ENCODE measurements at places on chromosomes 16 and 17. TPM values are rescaled to one million over a fixed set of nuclear protein-coding genes. Genes with fewer than 3 reads are reported as not detected.
A peak's percentile ranks its signal among the peaks of the same experiment; 100 is the strongest.

Gene MYL4
- not detected for total RNA-seq

Gene IL21R
- 0.34 TPM for total RNA-seq

Gene TBX2
- 25.9 TPM for total RNA-seq

Gene MEIOB
- total RNA-seq: 1.2 TPM

Gene TP53TG3C
- not detected for total RNA-seq

Gene CDRT15
- not detected for total RNA-seq

Gene DBNDD1
- total RNA-seq: 1.3 TPM

Gene METRN
- total RNA-seq: 48.2 TPM

Gene ZACN
- total RNA-seq: not detected

Gene FZD2
- total RNA-seq: 203 TPM

Gene TERB1
- total RNA-seq: 0.18 TPM

Gene C16orf54
- total RNA-seq: not detected

Gene USP6
- total RNA-seq: 0.16 TPM

- H3K4me1 ChIP-seq: peaks cover 9% of the 10 kb centered on the region
- no peak overlapping the region for H3K27ac ChIP-seq
- no peak for DNase-seq
- peaks cover 13% of the 10 kb centered on the region for H3K36me3 ChIP-seq
- no peaks in the 10 kb centered on the region for H3K27me3 ChIP-seq
Observed at GRCh38 chr17:63390090-63390489, 56.0 kb downstream of the CYB561 start.

DNA sequence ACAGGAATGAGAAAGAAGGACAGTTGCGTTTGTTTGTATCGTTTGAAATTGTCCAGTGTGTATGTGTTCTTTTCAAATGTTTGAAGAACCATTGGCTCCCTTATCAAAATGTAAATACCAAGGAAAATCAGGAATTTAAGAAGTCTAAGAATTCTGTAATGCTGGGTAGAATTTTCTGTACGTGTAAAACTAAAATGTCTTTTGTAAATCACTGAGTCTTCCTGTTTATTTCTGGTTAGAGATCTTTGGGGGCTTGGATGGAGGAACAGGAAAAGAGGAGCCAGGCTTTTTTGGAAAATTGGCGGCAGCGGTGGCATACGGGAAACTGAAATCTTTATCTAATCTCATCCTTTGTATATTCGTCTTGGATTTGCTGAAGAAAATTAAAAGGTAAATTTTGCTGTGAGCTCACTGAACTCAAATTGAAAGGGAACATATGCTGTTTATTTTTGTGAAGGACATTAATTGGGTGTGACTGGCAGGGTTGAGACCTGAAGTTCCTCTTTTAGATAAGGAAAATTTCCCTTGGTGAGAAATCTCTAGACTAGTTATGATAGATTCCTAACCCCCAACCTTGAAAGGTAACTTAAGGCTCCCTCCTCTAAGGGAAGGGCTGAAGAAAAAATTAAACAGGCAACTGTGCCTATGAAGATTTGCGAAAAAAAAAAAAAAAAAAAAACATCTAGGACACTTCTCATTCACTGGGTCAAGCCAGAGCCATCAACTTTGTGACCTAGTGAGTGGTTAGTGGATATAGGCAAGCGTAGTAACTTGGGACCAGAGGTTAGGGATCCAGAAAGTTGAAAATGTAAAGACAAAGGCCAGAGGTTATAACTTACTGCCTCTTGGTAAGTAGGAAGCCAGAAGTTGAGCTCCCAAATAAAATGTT is 10.8 kb downstream of the TAT start:
- H3K36me3 ChIP-seq: no peaks in the 10 kb centered on the region
- peak overlapping the region; percentile 90 for H3K4me3 ChIP-seq
- H3K4me1 ChIP-seq: peaks cover 9% of the 10 kb centered on the region
- peaks cover 38% of the 10 kb centered on the region for H3K27me3 ChIP-seq
- no peak overlapping the region for H3K27ac ChIP-seq
- DNase-seq: no peak

- peak overlapping the region; percentile 94 for H3K27ac ChIP-seq
- peaks cover 19% of the 10 kb centered on the region for H3K36me3 ChIP-seq
Observed at GRCh38 chr17:73028299-73028755, 64.2 kb downstream of the SLC39A11 start.

- no peak for DNase-seq
- no peak overlapping the region for H3K4me3 ChIP-seq
- H3K36me3 ChIP-seq: no peaks in the 10 kb centered on the region
Observed at GRCh38 chr16:66364117-66364958, 2.2 kb upstream of the CDH5 start.

- no peaks in the 10 kb centered on the region for H3K4me1 ChIP-seq
- no peak for DNase-seq
- H3K36me3 ChIP-seq: no peaks in the 10 kb centered on the region
- H3K27ac ChIP-seq: no peak overlapping the region
Observed at GRCh38 chr17:58370716-58371115, 18.7 kb upstream of the SUPT4H1 start.

DNA sequence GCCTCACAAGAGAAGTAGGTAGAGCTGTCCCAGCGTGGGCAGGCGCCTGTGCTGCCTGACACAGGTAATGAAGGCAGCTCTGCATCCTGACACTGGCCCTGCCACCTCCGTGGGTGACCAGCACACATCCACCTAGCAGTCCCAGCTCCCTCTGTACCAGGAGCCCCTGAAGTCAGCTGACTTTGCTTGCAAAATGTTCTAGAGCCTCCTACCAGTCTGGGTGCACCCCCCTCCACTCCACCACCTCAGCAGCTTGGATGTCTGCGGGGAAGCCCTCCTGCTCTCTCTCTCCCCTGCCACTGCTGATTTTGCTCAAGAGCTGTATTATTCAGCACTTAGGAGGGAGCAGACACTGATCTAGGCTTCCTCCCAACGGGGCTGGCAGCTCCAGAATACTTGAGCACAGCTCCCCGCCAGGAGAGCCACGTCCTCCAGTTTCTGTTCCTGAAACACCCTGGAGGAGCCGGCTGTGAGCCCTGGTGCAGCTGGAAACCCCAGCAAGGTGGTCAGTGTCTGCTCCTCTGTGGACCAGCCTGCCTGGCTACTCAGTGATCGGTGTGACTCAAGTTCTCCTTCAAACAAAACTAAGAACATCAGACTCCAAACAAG is 1.0 kb downstream of the RNF166 start:
- no peaks in the 10 kb centered on the region for H3K27me3 ChIP-seq
- DNase-seq: no peak
- peaks cover 33% of the 10 kb centered on the region for H3K4me1 ChIP-seq
- H3K4me3 ChIP-seq: peak overlapping the region; percentile 81

- H3K4me3 ChIP-seq: no peak overlapping the region
- peaks cover 2% of the 10 kb centered on the region for H3K27me3 ChIP-seq
- H3K36me3 ChIP-seq: peaks cover 4% of the 10 kb centered on the region
- DNase-seq: no peak
Observed at GRCh38 chr17:65058593-65058992, 2.1 kb upstream of the GNA13 start.

DNA sequence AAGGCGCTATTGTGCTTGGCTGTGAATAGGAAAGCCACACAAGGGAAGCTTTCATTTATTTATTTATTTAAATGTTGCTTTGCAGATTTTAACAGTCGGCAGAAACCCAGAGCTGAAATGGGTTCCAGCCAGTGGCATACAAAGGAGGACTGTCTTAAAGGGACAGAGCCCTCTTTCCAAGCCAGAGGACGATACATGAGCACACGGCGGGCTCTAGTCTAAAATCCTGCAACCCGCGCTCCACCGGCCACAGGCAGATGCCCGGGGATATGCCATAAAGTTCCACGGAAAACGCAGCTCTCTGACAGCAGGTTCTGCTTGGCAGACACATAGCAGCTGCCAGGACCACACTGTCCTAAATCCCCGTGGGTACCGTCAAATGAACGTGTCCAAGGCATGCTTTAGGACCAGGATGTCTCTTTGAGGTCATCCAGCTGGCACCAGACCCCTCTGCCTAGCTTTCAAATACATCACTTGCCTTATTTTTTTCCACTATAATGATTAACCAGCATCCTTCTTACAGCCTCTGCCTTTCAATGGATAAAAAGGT is 64.6 kb downstream of the CYTH1 start:
- H3K27me3 ChIP-seq: no peaks in the 10 kb centered on the region
- peak overlapping the region; percentile 73 for H3K27ac ChIP-seq
- no peak for DNase-seq
- peaks cover 68% of the 10 kb centered on the region for H3K4me1 ChIP-seq
- H3K36me3 ChIP-seq: no peaks in the 10 kb centered on the region
- peak overlapping the region; percentile 64 for H3K4me3 ChIP-seq

- H3K36me3 ChIP-seq: peaks cover 3% of the 10 kb centered on the region
- no peaks in the 10 kb centered on the region for H3K27me3 ChIP-seq
- H3K27ac ChIP-seq: no peak overlapping the region
- no peak overlapping the region for H3K4me3 ChIP-seq
- DNase-seq: no peak
Observed at GRCh38 chr17:39705786-39706348, 6.0 kb downstream of the ERBB2 start.

- no peaks in the 10 kb centered on the region for H3K36me3 ChIP-seq
- H3K4me3 ChIP-seq: no peak overlapping the region
- H3K4me1 ChIP-seq: no peaks in the 10 kb centered on the region
- peaks cover 5% of the 10 kb centered on the region for H3K27me3 ChIP-seq
- DNase-seq: no peak
Observed at GRCh38 chr17:74729866-74730265, 7.2 kb upstream of the RAB37 start.

DNA sequence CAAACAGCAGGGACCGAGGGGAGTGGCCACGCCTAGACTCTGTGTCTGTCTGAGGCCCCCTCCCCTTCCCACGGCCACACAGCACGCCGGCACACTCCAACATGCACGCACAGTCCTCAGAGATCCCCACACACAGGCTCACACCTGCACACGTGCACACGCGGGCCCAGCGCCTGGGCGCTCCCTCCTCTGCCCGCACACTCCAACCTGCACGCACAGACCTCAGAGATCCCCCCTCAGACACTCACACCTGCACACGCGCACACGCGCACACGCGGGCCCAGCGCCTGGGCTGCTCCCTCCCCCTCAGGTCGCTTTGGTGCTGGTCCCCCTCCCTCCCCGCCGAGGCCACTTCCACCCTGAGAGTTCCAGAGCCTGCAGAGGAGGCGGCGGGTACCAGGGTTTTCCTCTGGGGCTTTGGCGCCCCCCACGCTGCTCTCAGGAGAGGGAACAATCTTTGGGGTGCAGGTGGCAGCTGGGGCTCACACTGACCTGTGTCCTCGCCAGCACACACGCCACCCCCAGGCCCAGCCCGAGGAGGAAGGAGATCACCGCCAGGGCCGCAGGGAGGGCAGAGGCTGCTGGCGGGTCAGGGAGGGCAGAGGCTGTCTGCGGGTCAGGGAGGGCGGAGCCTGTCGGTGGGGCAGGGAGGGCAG is 1.6 kb downstream of the CD7 start:
- H3K36me3 ChIP-seq: no peaks in the 10 kb centered on the region
- H3K4me1 ChIP-seq: peaks cover 2% of the 10 kb centered on the region
- H3K27ac ChIP-seq: no peak overlapping the region
- DNase-seq: no peak
- peaks cover 11% of the 10 kb centered on the region for H3K27me3 ChIP-seq

DNA sequence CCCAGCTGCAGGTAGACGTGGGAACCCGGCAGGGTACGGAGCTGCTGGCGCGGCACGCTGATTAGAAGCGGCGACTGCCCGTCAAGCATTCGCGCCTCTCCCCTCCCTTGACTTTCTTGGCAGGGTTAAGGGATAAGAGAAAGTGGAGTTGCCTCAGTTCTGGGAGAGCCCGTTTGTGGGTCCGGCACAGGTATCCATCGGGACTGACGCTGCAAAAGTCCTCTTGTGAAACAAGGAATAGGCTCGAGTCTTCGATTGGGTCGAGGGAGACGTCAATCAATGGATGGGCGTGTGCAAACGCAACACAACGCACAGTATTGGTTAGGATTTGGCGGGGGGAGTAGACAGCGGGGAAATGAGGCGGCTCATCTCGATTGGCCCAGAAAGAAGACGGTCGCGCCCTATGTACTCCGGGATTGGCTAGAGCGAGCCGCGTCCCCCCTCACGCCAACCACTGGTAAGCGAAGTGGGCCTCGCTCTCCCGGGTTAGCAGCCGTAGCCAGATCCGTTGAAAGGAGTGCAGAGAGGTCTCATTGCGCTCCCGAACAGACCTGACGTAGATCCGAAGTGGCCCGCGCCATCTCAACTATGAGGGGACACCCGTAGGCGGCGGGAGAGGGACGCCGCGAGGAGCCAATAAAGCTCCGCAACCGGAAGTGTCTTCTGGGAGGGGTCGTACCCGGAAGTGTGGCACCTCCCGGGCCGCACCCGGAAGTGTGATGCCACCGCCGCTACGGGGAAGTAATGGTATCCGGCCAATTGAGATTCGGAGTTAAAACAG is at the start of gene MON1B:
Gene MON1B (plus strand): TSS at position 713 of the 781 bp plus-strand sequence. CDS start 296 bp downstream, outside the sequence.
- peaks cover 8% of the 10 kb centered on the region for H3K36me3 ChIP-seq
- peak; percentile 98 for DNase-seq
- peak within 1 kb of the TSS; percentile 99 for H3K27ac ChIP-seq
- H3K4me3 ChIP-seq: peak within 1 kb of the TSS; percentile 95

- peaks cover 52% of the 10 kb centered on the region for H3K4me1 ChIP-seq
- no peak for DNase-seq
- H3K27me3 ChIP-seq: no peaks in the 10 kb centered on the region
- H3K36me3 ChIP-seq: peaks cover 2% of the 10 kb centered on the region
Observed at GRCh38 chr16:85195900-85196772, 83.9 kb upstream of the CIBAR2 start.

DNA sequence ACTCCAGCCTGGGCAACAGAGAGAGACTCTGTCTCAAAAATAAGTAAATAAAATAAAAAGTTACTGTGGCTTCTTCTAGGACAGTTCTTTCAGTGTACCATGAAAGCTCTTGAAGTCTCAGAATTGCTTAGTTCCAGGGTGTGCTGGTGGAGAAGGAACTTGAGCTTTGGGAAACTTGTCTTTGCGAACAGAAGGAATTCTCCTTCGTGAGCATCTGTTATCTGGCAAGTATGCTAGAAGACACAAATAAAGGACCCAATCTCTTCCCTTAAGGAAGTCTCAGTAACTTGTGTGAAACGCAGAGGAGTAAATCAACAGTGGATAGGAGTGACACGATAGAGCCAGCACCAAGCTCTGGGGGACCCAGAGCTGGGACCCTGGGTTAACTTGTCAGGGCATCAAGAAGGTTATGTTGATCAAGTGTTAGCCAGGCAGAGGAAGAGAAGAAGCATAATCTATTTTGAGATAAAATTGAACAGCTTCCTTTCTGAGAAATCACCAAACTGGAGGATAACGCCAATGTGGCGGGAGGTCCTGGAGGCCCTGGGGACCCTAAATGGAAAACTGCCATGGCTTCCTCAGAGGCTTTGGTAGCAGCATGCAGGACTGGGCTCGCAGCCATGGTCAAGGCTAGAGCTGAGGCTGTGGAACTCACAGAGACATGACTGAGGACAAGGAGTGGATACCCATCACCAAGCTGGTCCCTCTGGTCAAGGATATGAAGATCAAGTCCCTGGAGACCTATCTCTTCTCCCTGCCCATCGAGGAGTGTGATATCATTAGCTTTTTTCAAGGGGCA is 72.1 kb upstream of the HAS3 start:
- H3K36me3 ChIP-seq: peaks cover 2% of the 10 kb centered on the region
- H3K4me3 ChIP-seq: no peak overlapping the region
- H3K27me3 ChIP-seq: no peaks in the 10 kb centered on the region
- peaks cover 2% of the 10 kb centered on the region for H3K4me1 ChIP-seq
- H3K27ac ChIP-seq: no peak overlapping the region
- DNase-seq: no peak

- H3K27me3 ChIP-seq: no peaks in the 10 kb centered on the region
- DNase-seq: no peak
- H3K4me1 ChIP-seq: peaks cover 75% of the 10 kb centered on the region
- H3K4me3 ChIP-seq: peak overlapping the region; percentile 41
- peak overlapping the region; percentile 77 for H3K27ac ChIP-seq
Observed at GRCh38 chr16:57807968-57808528, 5.8 kb upstream of the KIFC3 start.

- DNase-seq: no peak
- peaks cover 8% of the 10 kb centered on the region for H3K4me1 ChIP-seq
- H3K36me3 ChIP-seq: no peaks in the 10 kb centered on the region
- no peak overlapping the region for H3K27ac ChIP-seq
Observed at GRCh38 chr16:4200000-4200780, 41.7 kb downstream of the SRL start.

All from osteocyte (in vitro differentiated cells).